ENCODE measurements at places on chromosomes 2 and 18. TPM values are rescaled to one million over a fixed set of nuclear protein-coding genes. Genes with fewer than 3 reads are reported as not detected.

Gene AKAIN1
- total RNA-seq, result not detected

Gene ITPRIPL1
- total RNA-seq, result 0.99 TPM

Gene MCFD2
- total RNA-seq, result 38.0 TPM

Gene GALNT14
- 22.8 TPM for total RNA-seq

Gene REG1A
- not detected for total RNA-seq

Gene ZNF385B
- not detected for total RNA-seq

Gene MBOAT2
- total RNA-seq, result 99.3 TPM

Gene ARHGAP28
- 1.4 TPM for total RNA-seq

Gene ARHGEF4
- total RNA-seq, result 78.5 TPM

Gene SCYGR4
- not detected for total RNA-seq

Gene SPR
- total RNA-seq, result 25.8 TPM

Measured in airway epithelial cell (primary cell).